ENCODE measurements at places on chromosomes 1 and 21.

- no peak for DNase-seq
Observed at GRCh38 chr1:37473431-37474045, 842 bp upstream of the ZC3H12A start.

DNA sequence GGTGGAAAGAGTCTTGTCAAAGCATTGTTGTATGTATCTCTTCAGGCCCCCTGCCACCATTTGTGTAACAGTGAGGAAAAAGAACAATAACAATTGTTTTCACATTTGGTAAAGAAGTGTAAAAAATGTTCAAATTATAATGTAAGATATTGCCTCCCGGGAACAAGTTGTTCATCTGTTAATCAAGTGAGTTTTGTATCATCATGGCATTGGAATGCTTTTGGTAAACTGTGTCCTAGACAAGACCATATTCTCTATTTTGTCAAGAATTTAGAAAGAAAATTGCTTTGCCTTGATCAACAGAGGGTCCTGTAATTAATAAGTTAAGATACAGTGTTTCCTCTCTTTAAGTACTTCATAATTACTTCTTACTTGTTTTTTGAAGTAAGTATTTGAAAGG is 692.0 kb upstream of the NR5A2 start:
- no peak for DNase-seq

DNA sequence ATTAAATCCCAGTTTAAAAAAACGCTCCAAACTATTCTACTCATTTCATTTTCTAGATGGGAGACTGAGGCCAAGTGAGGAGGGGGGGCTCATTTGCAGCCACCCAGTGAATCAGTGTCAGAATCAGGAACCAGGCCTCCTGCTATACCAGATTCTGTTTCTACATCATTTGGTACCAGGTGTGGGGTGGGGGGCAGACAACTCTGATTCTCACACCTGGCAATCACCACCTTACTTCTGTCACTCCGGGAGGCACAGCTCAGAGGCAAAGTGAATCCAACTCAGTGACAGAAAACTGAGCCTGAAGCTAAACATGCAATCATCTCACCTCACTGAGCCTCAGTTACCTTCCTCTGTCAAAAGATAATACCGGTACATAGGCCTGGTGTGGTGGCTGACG is 23.5 kb upstream of the ID3 start:
- no peak for DNase-seq

- no peak for DNase-seq
Observed at GRCh38 chr21:23455676-23456075, 2151.6 kb downstream of the MRPL39 start.

- no peak for DNase-seq
Observed at GRCh38 chr1:44624268-44624901, 49.9 kb downstream of the TMEM53 start.

- no peak for DNase-seq
Observed at GRCh38 chr1:216887032-216887431, 163.8 kb upstream of the ESRRG start.

GRCh38 chr1:173268786-173269277 is 61.7 kb upstream of the TNFSF4 start:
- DNase-seq, result no peak

DNA sequence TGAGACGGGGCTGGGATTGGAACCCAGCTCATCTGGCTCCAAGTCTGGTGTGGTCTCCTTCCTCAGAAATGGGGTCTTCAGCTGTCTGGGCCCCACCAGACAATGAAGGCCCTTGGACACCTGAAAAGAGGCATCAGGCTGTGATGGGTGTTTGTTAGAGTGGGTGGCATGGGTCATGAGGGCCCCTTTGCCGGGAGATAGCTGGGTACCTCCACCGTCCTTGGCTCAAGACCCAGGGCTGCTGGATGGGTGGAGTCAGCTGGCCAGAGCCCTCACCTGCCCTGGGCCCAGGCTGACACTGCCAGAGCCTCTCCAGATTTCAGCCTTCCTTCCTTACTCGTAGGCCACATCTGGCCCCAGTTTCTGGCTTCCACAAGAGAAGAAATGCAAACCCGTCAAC is 13.4 kb upstream of the TTC22 start:
- no peak for DNase-seq

- no peak for DNase-seq
Observed at GRCh38 chr1:153526132-153526543, 9.7 kb downstream of the S100A6 start.

GRCh38 chr1:47618222-47618720 is 180.4 kb downstream of the FOXD2 start:
- DNase-seq, result no peak

- no peak for DNase-seq
Observed at GRCh38 chr1:8373581-8374241, 55.8 kb downstream of the SLC45A1 start.

DNA sequence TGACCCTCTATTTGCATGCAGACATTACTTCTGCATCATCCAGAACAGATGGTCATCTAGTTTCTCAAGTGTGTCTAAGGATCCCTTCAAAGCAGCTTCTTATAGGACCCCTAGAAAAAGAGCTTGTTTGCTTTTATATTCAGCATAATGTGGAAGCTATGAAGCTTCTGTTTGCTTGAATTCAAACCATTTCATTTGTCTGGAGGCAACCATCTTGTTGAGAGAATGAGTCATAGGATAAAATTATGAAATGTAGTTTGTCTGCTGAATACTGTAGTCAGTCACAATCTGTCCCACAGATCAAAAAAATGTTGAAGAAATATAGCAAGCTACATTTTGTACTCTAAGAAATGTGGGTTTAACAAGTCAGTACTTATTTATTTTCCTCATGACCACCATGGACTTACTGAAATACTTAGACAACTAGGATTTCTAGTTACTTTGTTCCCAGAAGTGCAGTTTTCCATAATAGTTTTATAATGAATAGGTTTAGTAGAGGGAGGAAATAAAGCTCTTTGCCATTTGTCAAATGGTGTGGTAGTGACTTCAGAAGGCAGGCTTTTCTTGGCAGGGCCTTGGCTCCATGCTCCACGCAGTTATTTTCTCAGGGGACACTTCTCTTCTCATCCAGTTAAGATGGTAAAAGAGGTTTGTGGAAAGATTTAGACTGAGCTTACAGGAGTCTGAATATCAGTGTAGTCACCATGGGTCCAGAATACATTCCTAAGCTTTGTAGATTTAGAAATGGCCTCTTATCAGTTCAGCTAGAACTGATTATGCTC is 74.8 kb upstream of the DEPDC1 start:
- DNase-seq, result no peak

DNA sequence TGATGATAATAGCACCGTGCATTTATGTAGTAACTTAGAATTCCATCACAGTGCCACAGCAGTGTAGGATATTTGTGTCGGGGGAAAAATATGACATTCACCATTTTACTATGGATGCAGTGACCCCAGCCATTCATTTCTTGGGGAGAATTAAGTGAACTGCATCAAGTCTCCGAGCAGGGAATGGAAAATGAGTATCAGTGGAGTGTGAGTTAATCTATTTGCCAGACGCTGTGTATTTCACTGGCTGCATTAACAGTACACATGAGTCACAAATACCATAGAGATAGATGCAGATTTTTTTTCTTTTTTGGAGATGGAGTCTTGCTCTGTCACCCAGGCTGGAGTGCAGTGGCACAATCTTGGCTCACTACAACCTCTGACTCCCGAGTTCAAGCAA is 33.8 kb upstream of the SLC45A1 start:
- no peak for DNase-seq

- DNase-seq, result no peak
Observed at GRCh38 chr1:198809247-198809646, 170.4 kb downstream of the PTPRC start.

DNA sequence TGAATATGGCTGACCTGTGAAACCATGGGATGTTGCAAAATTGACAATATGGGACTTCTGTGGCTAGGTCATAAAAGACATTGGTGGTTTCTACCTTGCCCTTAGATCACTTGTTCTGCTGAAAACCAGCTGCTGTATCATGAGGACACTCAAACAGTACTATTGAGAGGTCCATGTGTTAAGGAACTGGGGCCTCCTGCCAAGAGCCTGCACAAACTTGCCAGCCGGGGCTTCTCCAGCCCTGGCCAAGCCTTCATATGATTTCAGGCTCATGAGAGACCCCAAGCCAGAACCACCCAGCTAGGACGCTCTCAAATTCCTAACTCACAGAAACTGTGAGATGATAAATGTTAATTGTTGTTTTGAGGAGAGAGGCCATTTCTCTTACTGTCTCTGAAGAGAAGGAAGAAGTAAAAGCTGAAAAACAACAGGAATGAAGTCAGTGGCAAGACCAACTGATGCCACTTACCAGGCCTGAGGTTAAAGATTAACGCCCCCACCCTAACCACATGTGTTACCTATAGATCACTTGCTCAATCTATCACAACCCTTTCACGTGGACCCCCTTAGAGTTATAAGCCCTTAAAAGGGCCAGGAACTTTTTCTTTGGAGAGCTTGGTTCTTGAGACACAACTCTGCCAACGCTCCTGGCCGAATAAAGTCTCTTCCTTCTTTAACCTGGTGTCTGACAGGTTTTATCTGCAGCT is 3.9 kb upstream of the PITHD1 start:
- no peak for DNase-seq

GRCh38 chr1:116981521-116982037 is 20.0 kb upstream of the CD101 start:
- DNase-seq, result no peak

DNA sequence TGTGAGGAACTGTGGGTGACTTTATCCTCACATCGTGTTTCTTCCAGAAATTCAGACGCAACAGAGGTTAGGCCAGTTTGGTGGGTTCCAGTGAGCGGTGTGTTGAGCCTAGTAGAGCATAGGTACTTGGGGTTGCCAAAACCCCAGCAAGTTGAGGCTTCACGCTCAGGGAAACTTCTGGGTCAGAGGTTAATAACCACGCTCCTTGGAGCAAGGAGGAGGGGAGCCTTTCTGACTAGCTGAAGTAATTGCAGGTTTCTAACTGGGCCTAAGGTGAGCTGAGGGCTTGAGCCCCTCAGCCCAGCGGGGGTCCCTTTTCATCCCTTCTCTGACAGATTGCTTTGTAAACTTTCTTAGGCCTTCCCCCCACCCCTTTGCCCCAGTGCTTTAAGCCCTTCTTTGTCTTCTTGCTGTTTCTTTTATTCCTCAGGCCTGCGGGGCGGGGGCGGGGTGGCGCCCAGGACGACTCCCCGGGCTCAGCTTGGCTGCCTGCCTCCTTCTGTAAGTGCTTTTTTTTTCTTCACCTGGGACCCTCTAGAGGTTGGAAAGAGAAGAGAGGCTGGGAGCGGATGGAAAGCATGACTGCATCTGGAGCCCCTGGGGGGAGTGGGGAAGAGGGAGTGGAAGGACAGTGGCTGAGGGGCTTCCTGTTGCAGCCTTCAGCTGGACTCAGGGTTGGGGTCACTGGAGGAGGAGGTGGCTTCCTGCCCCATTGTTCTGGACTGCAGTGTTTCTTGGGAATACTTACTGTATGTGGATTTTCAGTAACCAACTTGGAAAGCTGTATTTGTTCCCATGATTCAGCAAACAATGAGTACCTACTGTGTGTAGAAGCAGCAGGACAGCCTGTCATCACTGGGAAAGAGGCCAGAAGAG is 1.3 kb upstream of the ZNF436 start:
- DNase-seq, result no peak

DNA sequence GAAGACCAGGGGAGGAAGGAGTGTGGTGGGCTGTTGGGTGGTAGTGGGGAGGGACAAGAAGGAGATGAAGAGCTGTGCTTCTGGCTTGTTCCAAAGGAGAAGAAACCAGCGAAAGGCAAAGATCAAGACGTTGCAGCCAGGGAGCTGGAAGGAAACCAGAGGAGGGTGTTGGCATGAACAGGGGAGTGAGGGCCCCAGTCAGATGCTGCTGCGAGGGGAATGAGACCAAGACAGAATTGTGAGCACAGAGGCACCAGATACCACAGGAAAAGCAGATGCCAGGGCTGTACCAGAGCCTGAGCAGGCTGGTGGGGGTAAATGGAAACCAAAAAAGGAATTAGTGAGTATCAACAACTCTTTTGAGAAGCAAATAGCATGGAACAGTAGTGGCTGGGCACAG is 6.0 kb downstream of the LAD1 start:
- no peak for DNase-seq

DNA sequence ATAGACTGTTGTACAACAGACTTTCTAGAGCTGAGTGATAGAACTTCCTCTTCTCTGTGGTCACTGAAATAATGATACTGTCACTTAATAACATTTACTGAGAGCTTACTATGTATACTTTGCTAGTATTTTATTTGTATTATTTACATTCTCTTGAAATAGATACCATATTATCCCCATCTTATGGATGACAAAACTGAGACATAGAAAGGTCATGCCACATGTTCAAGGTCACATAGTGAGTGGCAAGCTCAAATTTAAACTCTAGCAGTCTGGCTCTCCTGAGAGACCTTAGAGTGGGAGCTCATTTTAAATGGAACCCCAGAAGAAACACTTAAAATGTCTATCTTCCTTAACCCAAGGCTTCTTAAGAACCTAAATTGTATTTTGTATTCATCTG is 266.6 kb upstream of the CAMK1G start:
- no peak for DNase-seq

DNA sequence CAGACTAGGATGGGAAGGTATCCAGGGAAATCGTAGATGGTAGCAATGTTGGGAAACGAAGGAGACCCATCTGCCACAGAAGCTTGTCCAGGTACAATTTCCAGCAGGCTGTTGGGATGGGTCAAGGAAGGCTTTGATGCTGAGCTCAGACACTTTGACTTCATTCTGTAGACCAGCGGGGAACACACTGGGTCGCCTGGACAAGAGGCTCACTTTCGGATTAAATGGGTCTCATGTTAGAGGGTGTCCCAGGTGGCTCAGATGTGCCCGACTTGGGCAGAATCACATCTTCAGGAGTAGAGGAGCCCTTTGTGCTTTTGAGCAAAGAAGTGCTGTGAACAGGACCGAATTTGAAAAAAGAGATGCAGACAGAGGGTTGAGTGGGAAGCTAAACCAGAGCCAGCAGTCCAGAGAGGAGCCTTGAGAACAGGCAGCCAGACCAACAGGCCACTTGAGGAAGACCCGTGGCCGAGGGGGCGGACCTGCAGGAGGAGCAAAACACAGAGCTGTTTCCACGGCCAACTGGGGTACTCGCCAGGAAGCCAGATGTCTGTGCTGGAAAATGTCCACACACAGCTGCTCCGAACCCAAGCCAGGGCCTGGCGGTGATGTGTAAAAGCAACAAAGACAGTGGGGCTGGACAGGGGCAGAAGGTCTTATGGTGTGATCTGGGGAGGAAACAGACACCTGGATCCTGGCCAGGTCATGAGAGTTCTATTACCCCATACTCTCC is 146.9 kb downstream of the AJAP1 start:
- no peak for DNase-seq

- peak; percentile 11 for DNase-seq
Observed at GRCh38 chr1:18927082-18927653, 24.8 kb upstream of the ALDH4A1 start.

DNA sequence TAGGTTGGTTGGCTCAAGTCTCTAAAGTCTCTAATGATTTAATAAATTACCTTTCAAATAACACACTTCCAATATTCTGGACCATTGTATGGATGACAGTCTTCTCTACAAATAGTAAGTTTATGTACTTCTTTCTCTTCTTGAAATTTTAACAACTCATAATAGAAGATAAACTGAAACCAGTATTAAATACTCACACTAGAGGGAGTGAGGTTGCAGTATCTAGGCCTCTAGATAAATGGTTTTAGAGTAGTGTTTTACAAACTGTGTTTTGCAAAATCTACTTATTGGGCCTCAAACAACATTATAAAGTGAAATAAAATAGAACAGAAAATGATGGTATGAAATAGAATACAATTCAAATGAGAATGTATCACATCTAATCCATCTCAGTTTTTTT is 479.9 kb upstream of the BRINP3 start:
- no peak for DNase-seq

- no peak for DNase-seq
Observed at GRCh38 chr1:44265656-44266358, 52.5 kb downstream of the DMAP1 start.

GRCh38 chr1:43621386-43621785 is 28.6 kb upstream of the KDM4A start:
- no peak for DNase-seq

- DNase-seq, result peak; percentile 17
Observed at GRCh38 chr1:15345705-15346345, 63.9 kb upstream of the EFHD2 start.

All from stimulated activated CD4-positive, alpha-beta T cell treated with anti-CD3 and anti-CD28 coated beads, TNF-alpha, amount 100 ng/mL, for 4 hours (primary cell).